H9 (cell line): ENCODE measurements at places on chromosomes 12 and 14. TPM values are rescaled to one million over a fixed set of nuclear protein-coding genes. Genes with fewer than 3 reads are reported as not detected.
A peak's percentile ranks its signal among the peaks of the same experiment; 100 is the strongest.

KRT4 gene
- total RNA-seq: not detected in 2 replicates

BTG1 gene
- total RNA-seq: 32.0 and 32.7 TPM in 2 replicates

CCDC175 gene
- total RNA-seq: 0.09 TPM in 1 of 2 replicates, not detected in the other

OTOGL gene
- 0.11 and 0.24 TPM in 2 replicates for total RNA-seq

- H3K27ac ChIP-seq: no peak overlapping the region
- peaks cover 8% of the 10 kb centered on the region for H3K36me3 ChIP-seq
- H3K4me3 ChIP-seq: no peak overlapping the region
- no peaks in the 10 kb centered on the region for H3K27me3 ChIP-seq
Observed at GRCh38 chr14:100823413-100824080, 2.4 kb upstream of the MEG3 start.

DNA sequence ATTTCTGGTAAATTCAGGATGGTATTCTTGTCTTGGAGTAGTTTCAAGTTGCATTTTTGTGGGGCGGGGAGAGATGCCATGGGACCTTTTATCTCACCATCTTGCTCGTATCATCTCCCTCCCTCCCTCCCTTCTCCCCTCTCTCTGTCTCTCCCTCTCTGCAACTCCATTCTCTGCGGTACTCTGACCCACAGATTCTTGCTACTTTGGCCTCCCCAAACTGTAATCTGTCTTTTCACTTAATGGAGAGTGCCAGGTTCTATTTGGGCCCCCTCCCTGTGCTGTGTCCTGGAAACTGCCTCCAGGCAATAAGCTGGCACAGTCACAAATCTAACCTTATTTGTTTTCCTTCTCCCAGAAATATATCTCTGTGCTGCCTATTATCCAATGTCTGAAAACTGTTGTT, 175.2 kb downstream of the PAWR start:
- H3K4me3 ChIP-seq: no peak overlapping the region
- peaks cover 2% of the 10 kb centered on the region; the same call in 1 of the 2 replicates for H3K36me3 ChIP-seq
- no peak overlapping the region for H3K27ac ChIP-seq
- no peak for DNase-seq

DNA sequence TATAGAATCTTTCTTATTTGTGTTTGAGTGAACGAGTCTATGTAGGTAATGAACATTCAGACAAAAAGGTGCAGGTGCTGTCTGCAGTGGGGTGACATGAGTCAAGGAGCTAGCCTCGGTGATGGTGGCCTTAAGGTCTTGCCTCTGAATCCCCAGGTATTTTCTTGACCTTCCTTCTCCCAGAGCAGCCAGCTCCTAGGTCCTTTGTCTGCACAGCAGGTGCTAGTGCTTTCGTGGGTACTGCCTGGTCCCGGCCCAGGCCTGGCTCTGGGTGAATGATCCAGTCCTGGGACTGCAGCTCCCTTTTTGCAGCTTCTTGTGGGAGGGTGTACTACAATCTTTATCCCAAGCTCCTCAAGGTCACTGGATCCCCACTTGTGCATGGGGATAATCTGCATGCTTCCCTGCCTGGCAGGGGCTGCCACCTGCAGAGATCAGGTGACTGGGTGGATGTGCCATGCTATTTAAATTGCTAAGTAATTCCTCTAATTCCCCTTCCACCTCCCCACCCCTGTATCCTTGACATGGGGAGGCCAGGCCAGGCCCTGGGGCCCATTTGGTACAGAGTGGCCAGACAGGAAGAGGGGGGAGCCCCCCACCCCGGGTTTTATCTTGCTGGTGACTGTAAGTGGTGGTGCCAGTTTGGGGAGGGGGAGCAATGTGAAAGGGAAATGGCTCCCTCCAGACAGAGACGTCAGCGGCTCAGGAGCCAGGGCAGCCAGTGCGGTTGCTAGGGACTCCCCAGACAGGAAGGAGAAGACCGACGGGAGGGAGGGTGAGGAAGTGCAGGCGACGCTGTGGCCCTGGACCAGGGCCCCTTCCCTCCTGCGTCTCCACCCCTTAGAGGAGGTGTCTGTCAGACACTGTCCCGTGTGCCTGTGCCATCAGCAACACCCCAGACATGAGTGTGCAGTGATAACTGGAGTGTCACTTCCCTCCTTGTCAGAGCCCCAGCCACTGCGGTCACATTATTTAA, 6.7 kb downstream of the VASH1 start:
- H3K27ac ChIP-seq: no peak overlapping the region
- H3K4me1 ChIP-seq: peaks cover 7% of the 10 kb centered on the region; the same call in 1 of the 2 replicates
- H3K27me3 ChIP-seq: peaks cover 5% of the 10 kb centered on the region; the same call in 1 of the 2 replicates
- H3K36me3 ChIP-seq: no peaks in the 10 kb centered on the region
- H3K4me3 ChIP-seq: peak overlapping the region; percentile 38; the same call in 1 of the 3 replicates

GRCh38 chr12:120455302-120455701, 9.1 kb downstream of the GATC start:
- H3K27ac ChIP-seq: no peak overlapping the region
- no peaks in the 10 kb centered on the region for H3K4me1 ChIP-seq
- no peak overlapping the region for H3K4me3 ChIP-seq

- H3K36me3 ChIP-seq: peaks cover 80% of the 10 kb centered on the region
- H3K27ac ChIP-seq: no peak overlapping the region
- H3K4me1 ChIP-seq: no peaks in the 10 kb centered on the region
- H3K4me3 ChIP-seq: no peak overlapping the region
- DNase-seq: no peak
Observed at GRCh38 chr12:7210642-7211151, 21.2 kb downstream of the PEX5 start.

DNA sequence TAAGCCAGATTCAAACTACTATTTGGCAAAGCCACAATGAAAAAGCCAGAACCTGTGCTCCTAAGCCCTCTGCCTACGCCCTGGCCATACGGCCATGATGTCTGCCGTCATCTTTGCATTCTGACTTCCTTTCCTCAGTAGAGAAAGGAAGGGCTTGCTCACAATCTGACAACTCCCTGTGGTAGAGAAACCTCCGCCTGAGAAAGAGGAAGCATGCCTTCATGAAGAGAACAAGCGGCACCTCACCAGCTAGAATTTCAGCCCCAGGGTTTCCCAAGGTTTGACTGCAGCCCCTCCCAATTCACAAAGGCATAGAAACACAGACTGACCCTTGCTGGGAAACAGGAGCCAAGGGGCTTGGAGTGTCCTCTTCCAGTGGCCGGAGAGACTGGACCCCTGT, 25.7 kb downstream of the TEP1 start:
- H3K36me3 ChIP-seq: peaks cover 26% of the 10 kb centered on the region; the same call in 2 of the 3 replicates
- H3K27ac ChIP-seq: no peak overlapping the region
- no peaks in the 10 kb centered on the region for H3K4me1 ChIP-seq

GRCh38 chr14:100557658-100558057, 29.6 kb downstream of the BEGAIN start:
- no peak for DNase-seq
- H3K4me3 ChIP-seq: no peak overlapping the region; the same call in 2 of the 3 replicates
- H3K36me3 ChIP-seq: no peaks in the 10 kb centered on the region
- H3K27ac ChIP-seq: no peak overlapping the region

- no peak for DNase-seq
- no peaks in the 10 kb centered on the region for H3K4me1 ChIP-seq
- no peaks in the 10 kb centered on the region for H3K36me3 ChIP-seq
- H3K27ac ChIP-seq: no peak overlapping the region
- no peaks in the 10 kb centered on the region; the same call in 1 of the 2 replicates for H3K27me3 ChIP-seq
Observed at GRCh38 chr14:101080922-101081593, 177.5 kb upstream of the RTL1 start.

DNA sequence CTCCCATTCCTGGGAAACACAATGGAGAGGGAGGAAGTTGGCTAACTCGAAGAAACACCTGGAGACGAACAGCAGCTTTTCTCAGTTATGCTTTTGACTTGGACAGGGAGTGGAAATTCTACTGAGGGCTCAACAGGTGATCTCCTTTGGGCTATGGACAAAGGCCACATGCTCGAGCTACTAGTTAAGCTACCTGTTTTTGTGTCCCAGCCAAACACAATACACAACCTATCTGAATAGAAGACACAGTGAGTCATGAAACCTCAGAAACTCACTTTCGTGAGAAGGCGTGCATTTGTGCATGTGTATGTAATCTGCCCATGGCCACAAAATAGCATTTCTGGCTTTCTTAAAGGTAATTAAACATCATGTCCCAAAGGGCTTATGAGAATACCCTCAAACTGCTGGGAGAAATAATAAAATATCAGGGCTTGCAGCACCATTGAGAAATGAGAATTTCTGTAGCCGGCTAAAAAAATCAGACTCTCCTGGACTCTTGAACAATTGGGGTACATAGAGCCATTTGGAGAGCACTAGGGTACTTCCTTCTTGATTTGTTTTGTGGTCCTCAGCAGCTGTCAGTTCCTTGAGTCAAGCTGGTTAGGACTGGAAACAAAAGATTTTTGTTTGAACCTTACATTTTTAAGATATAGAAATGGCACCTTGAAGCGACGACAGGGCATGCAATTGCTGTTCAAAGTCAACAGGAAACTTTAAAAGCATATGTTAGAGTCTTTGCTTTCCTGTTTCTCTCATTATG, 85.5 kb upstream of the PTHLH start:
- no peak for DNase-seq
- no peak overlapping the region for H3K4me3 ChIP-seq
- H3K27me3 ChIP-seq: no peaks in the 10 kb centered on the region
- H3K4me1 ChIP-seq: no peaks in the 10 kb centered on the region

- no peak for DNase-seq
- H3K4me1 ChIP-seq: no peaks in the 10 kb centered on the region
- H3K4me3 ChIP-seq: no peak overlapping the region
- H3K27ac ChIP-seq: no peak overlapping the region
- no peaks in the 10 kb centered on the region for H3K27me3 ChIP-seq
- no peaks in the 10 kb centered on the region for H3K36me3 ChIP-seq
Observed at GRCh38 chr12:82817368-82817767, 130.7 kb downstream of the TMTC2 start.

DNA sequence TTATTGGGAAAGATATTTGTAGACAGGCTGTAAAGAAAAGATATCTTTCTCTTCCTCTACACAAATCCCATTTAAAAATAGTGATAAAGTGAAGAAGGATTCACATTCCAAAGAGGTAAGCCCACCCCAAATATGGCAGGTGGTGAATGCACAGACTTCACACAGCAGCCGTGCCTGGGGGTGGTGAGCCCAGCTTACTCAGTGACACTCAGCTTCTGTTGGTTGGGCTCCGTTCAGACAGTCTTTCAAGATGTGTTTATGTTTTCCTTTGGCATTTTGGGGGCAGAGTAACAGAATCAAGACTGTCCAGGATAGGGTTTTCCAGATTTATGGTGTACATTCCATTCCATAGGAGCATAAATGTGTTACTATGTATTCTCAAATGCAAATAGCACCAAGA, 4.1 kb upstream of the COL2A1 start:
- no peaks in the 10 kb centered on the region for H3K36me3 ChIP-seq
- DNase-seq: no peak
- H3K4me3 ChIP-seq: no peak overlapping the region
- peaks cover 3% of the 10 kb centered on the region for H3K4me1 ChIP-seq
- no peak overlapping the region for H3K27ac ChIP-seq
- H3K27me3 ChIP-seq: peaks cover 82% of the 10 kb centered on the region

DNA sequence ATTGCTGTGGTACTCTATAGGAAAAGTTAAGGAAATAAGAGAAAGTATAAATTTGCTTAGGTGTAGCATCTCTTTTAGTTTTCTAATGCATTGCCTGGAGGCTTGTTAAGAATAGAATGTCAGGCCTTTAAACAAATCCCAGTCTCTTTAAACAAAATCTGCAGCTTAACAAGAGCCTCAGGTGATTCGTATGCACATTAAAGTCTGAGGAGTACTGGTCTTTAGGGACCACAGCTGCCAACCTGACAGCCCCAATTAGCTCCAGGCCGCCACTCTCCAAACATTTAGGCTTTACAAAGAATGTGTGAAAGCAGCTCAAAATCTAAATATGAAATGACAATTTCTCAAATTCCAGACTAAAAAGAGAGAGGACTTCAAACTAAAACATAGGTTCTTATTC, 35.7 kb downstream of the PAWR start:
- no peak overlapping the region for H3K27ac ChIP-seq
- no peaks in the 10 kb centered on the region for H3K27me3 ChIP-seq
- peak overlapping the region; percentile 45; the same call in 1 of the 3 replicates for H3K4me3 ChIP-seq

DNA sequence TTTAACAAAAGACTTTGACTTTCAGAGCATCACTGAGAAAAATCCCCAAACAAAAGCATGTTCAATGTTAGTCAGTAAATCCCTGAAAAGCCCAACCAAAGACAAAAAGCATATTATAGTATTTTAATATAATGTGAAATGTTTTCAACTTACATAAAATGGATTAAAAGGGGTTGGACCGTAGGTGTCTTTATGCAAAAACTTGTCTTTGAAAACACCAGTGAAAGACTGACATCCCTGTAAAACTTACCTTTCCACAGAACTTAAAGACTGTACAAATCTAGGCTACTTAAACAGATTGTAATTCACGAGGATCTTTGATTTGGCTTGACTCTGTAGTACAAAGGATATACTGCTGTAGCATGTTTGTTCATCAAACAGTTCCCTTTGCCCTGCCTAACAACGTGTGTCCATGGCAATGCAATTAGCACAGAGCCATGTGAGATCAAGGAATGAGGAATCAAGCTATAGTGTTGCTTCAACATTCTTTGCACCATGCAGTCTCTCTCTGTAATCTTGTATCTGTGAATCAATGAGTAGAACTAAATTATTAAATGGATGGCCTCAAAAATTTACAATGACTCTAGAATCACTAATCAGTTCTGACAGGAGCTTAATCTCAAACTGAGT, 138.5 kb upstream of the SYT1 start:
- no peak overlapping the region for H3K4me3 ChIP-seq
- DNase-seq: no peak
- H3K4me1 ChIP-seq: no peaks in the 10 kb centered on the region
- no peaks in the 10 kb centered on the region for H3K27me3 ChIP-seq
- no peaks in the 10 kb centered on the region for H3K36me3 ChIP-seq
- H3K27ac ChIP-seq: no peak overlapping the region

DNA sequence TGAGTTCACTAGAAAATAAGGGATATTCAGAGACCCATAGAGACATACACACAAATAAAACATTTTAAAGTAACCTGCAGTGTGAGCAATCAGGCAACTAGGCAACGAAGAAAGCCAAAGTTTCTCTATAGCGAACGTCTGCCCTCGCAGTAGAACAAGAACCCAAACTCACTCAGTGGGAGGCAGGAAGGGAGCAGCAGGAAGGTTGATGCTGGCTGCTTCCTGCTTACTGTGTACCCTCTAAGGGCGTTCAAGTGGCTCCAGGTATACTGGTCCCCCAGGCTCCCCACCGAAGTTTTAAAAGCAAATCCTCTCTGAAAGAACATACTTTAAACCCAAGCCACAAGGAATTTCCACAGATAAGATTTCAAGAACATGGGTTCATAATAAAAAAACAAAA, 249.3 kb downstream of the FOXN3 start:
- DNase-seq: no peak
- H3K27me3 ChIP-seq: no peaks in the 10 kb centered on the region
- H3K4me3 ChIP-seq: no peak overlapping the region
- peaks cover 51% of the 10 kb centered on the region for H3K36me3 ChIP-seq
- H3K4me1 ChIP-seq: no peaks in the 10 kb centered on the region

- no peak overlapping the region for H3K4me3 ChIP-seq
- no peak for DNase-seq
- H3K4me1 ChIP-seq: peaks cover 3% of the 10 kb centered on the region; the same call in 1 of the 2 replicates
- H3K36me3 ChIP-seq: peaks cover 8% of the 10 kb centered on the region
Observed at GRCh38 chr12:70251661-70252060, 8.4 kb downstream of the CNOT2 start.
